ENCODE measurements at places on chromosomes 4 and X. TPM values are rescaled to one million over a fixed set of nuclear protein-coding genes. Genes with fewer than 3 reads are reported as not detected.

FAM47A gene
- total RNA-seq = not detected

TLL1 gene
- 0.24 TPM for total RNA-seq

- no peak overlapping the region for H3K27ac ChIP-seq
- H3K36me3 ChIP-seq = no peaks in the 10 kb centered on the region
- no peaks in the 10 kb centered on the region for H3K4me1 ChIP-seq
- no peak for DNase-seq
Measured at GRCh38 chr4:94689155-94689860, 68.4 kb upstream of the BMPR1B start.

DNA sequence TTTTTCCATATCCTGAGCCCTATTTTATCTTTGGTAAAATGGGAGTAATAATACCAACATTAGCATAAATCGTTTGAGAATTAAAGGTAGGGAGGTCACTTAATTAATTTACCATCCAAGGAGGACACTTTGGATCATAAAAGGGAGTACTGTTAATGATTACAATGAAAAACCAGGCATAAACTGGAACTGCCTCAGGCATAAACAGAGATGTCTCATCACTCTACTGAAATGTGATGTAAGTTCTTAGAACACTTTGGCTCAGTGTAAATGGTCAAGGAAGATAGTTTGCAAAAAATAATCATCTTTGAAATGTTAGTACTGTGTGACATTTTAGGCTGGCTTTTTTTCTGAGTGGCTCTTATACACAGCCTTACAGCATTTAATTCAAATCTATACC, 268.7 kb downstream of the SLC39A8 start:
- no peak overlapping the region for H3K4me3 ChIP-seq
- H3K36me3 ChIP-seq = no peaks in the 10 kb centered on the region
- DNase-seq = no peak
- no peak overlapping the region for H3K27ac ChIP-seq
- H3K4me1 ChIP-seq = no peaks in the 10 kb centered on the region

DNA sequence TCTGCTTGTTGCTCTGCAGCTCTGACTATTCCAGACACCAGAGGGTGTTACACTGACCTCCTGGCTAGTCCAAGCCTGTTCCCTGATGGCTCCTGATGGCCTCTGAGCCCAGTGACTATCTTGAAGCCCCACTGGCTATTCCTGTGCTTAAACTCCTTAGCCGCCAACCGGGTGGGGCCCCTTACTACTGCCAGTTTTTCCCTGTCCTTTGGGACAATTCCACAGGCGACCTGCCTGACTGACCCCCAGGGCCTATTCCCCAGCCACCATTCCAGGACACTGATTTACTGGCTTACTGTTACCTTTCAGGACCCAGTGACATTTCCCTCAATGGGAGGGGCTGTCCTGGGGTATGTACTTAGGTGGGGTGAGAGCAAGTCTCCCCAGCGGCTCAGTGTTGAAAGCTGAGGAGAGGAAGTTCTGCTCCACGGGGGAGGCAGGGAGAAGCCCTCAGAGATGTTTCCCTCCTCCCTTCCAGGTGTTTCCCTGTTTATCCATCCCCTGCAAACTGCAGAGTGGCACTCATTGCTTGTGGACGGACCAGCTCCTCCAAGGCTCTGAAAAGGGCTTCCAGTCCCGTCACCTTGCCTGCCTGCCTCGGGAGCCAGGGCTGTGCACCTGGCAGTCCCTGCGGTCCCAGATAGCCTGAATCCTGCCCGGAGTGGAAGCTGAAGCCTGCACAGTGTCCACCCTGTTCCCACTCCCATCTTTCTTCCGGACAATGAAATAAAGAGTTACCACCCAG, 4.0 kb downstream of the TIMP1 start:
- no peaks in the 10 kb centered on the region for H3K27me3 ChIP-seq
- H3K36me3 ChIP-seq = no peaks in the 10 kb centered on the region
